ENCODE measurements at places on chromosomes 16 and 17.

GRCh38 chr17:79902146-79902791 is 63.0 kb upstream of the CBX4 start:
- no peak for DNase-seq

GRCh38 chr17:78684026-78684425 is 98.0 kb downstream of the CYTH1 start:
- DNase-seq = no peak

DNA sequence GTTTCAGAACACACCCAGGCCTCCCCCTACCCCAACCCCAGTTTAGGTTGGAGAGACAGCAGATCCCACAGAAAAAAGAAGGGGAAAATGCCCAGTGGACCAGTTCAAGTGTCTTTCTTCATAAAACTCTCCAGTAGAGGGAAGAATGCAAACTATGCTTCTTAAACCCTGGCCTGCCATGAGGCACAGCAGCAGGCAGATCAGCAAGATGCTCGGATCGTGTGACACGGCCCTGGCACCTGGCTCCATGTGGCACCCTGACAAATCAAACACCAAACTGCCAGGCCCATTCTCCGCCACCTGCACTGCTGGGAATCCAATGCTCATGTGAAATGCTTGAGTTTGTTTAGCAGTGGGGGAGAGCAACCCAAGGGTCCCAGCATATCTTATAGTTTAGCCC is 166.8 kb downstream of the SOX9 start:
- no peak for DNase-seq

- DNase-seq = no peak
Observed at GRCh38 chr17:71966459-71967313, 154.1 kb upstream of the SOX9 start.

GRCh38 chr16:10138881-10139280 is 43.3 kb downstream of the GRIN2A start:
- no peak for DNase-seq

- DNase-seq = no peak
Observed at GRCh38 chr17:72719206-72719577, 373.3 kb downstream of the SLC39A11 start.

GRCh38 chr16:67842509-67843342 is 606 bp downstream of the THAP11 start:
- DNase-seq = peak; percentile 71

- no peak for DNase-seq
Observed at GRCh38 chr17:49582789-49583188, 7.1 kb downstream of the NXPH3 start.

DNA sequence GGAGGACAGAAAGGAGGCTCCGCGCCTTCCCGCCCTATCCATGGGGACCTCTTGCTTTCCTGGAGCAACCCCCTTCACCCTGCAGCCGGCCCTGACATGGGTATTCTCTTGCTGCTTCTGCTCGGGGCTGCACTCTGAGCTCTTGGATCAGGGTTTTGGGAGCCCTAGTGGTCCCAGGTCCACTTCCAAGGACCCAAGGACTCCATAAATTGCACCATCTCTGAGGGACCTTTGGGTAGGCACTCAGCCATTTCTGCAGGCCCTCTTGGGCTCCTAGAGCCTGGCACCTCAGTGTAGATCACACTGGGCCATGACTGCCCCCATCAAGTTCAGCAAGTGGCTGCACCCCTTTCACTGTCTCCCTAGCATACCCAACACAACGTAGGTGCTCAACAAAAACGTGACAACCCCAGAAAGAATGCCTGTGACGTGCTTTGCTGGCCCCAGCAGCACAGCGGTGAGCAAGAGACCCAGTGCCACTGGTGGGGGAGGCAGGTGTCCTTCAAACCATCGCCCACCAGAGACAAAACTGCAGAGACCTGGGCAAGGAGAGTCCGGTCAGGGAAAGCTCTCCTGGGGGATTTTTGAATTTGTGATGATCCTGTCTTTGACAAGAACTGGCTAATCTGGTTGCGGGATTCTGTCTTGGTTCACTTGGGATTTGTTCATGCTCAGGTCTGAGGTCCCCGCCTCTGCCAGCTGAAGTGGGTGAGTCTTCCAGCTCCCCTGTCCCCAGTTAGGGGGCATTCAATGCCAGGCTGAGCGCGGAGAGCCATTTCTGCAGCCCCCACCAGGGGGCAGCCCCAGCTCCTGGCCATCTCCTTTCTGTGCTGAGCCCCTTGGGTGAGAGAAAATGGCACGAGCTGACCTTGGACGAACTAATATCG is 2.5 kb upstream of the RAB11FIP4 start:
- peak; percentile 65 for DNase-seq

GRCh38 chr17:17933775-17934174 is 38.4 kb downstream of the TOM1L2 start:
- DNase-seq = no peak

- peak; percentile 61 for DNase-seq
Observed at GRCh38 chr16:69190598-69190997, 3.6 kb downstream of the SNTB2 start.

- DNase-seq = no peak
Observed at GRCh38 chr16:88318521-88318920, 64.2 kb upstream of the ZNF469 start.

GRCh38 chr16:7086822-7087616 is 245.6 kb upstream of the RBFOX1 start:
- peak; percentile 24 for DNase-seq

DNA sequence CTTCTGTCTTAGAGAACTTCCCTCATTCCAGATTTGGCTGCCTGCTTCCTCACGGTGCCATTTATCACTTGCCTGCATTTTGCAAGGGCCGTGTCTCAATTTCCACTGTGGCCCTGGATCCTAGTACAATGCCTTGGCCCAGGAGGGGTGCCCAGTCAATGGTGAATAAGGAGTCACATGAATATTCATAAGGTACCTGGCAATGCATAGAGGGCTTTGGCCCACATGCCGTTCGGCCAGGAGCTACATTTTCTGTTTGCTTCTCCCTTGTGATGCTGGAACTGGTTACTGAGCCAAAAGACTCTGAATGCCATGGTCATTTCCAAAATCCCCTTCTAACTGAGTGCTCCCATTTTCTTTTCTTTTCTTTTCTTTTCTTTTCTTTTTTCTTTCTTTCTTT is 4.8 kb upstream of the PIRT start:
- no peak for DNase-seq

GRCh38 chr17:8369944-8370343 is 6.6 kb downstream of the KRABD2 start:
- peak; percentile 39 for DNase-seq

DNA sequence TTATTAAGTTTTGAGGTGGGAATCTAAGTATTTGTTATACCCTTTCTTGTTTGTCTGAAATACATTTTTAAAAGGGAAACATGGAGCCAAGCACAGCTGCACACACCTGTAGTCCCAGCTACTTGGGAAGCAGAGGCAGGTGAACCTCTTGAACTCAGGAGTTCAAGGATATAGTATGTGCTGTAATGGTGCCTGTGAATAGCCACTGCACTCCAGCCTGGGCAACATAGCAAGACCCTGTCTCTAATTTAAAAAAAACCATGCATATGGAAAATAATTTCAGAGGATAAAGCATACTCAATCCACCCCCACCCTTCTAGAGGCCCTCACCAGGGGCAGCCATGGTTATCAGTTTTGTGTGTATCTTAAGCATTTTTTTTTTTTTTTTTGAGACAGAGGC is 3.4 kb upstream of the DDX19B start:
- no peak for DNase-seq

DNA sequence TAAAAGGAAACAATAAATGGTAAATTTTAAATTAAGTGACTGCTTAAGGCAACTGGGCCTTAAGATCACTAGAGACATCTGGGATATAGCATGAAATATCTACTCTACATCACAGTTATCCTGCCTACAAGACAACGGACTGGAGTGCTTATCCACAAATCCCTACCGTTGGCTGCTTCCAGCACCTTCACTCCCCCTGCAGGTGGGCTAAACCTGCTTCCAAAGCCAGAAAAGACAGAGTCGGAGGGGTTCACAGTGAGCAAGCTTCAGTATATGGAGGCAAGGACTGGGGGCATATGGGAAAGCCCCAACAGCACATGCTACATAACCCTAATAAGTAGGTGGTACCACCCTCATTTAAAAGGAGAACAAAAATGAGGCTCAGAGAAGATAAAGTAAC is 45.3 kb downstream of the GRIN2A start:
- DNase-seq = no peak

DNA sequence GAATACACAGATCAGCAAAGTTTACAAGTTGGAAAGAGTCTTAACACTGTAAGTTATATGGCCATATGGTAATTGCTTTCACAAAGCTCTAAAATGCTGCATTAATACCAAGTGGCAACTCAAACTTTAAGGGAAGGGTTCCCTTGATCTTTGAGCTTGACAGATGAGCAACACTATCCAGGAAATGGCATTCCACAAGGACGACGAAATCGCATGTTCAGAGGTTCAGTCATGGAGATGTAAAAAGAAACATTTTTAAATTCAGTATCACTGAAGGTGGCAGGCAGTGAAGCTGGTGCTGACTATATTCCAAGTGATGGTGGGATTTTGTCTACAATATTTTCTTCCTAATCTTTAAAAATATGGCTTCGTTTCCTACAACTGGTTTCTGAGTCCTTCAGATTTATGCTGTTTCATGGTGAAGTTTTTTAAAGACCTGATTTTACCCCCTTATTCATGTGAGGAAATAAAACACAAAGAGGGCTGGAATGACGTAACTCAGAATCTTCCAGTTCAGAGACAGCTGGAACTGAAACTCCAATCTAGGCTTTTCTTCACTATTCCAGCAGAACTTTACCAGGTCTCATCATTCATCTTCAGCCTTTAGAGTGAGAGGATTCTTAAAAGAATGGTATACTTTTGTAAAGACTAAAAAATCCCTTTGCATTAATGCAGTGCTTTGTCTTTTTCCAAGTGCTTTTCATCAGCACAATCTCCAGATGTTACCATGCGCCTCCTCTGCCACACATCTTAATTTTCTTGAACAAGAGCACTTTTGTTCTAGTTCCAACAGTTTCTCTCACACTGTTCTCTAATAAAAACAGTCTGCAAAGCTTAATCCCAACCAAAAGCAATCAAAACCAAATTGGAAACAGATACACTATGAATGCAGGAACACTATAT is 20.2 kb downstream of the CHCT1 start:
- DNase-seq = no peak

DNA sequence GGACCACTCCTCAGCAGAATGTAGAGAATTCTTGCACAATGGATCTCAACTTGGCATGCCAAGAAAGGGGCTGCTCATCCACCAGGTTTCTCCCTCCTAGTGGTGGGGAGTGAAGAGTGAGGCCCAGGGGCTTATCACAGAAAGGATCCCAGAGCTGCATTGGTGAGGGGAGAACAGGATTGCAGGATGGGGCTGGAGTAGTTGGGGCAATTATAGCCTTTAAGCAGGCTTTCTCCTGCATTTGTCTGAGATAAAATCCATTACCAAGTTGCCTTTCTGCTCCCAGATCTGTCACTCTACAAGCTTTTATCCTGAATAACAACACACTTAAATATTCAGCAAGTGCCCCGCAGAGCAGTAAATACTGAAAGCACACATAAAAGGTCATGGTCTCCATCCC is 130.8 kb upstream of the CES5A start:
- DNase-seq = no peak
